NCI-H1092 (cell line): ENCODE measurements at places on chromosomes 6 and 20.

DNA sequence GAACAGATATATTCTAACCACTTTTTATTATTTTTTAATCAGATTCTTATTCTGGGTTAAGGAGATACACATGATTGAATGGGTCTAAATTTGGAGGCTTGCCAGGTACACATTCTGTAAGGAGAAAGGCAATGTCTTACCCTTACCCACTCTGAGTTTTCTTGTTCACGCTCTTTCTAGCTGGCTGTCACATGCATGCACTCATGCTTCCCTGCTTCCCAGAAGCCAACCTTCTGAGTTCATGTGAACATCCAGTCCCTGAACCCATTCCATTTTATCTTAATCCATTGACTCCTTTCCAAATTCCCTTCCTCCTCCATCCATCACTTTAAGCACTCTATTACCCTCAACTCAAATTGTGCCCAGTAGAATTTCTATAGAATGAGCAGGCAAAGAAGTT lies 17.5 kb upstream of the MOCS1 start:
- DNase-seq = no peak

- no peak for DNase-seq
Measured at GRCh38 chr6:100775667-100776066, 105.5 kb downstream of the ASCC3 start.

GRCh38 chr6:3421791-3422434 lies 34.9 kb downstream of the SLC22A23 start:
- DNase-seq = no peak

DNA sequence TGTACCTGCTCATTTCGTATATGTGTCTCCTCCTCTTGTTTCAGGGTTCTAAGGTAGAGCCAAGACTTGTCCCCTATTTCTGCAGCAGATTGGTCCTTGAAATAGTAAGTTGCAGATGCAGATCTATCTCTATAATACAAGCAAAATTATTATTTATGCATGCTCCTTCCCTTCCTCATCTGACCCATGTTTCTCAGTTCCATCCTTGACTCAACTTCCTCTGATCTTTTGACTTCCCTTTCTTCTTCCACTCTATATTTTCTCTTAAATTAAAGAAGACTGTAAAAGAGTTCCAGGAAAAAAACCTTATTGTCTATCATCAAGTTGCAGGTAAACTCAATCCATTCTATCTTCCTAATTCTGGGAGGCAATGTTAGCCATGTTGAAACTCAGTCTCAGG lies 23.7 kb downstream of the PLA2G7 start:
- DNase-seq = no peak

DNA sequence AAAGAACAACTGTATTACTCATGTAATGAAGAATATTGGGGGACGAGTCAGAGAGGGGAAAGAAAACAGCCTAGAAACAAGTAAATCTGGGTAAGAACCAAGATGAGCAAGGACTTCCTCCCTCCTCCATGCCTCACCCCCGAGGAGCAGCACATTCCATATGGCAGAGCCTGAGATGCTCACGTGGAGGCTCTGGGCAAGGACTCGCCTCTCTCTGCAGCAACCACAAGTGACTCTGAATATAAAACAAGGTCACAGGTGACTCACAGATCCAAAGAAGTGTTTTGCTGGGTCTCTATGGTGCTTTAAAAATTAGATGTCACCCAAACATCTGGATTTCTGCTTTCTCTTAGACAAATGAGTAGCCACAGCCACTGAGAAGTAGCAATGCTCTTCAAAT lies 453.0 kb upstream of the SULF2 start:
- no peak for DNase-seq

- DNase-seq = no peak
Measured at GRCh38 chr6:90328004-90328403, 31.4 kb upstream of the BACH2 start.

- no peak for DNase-seq
Measured at GRCh38 chr20:15889061-15889460, 684.2 kb downstream of the KIF16B start.

DNA sequence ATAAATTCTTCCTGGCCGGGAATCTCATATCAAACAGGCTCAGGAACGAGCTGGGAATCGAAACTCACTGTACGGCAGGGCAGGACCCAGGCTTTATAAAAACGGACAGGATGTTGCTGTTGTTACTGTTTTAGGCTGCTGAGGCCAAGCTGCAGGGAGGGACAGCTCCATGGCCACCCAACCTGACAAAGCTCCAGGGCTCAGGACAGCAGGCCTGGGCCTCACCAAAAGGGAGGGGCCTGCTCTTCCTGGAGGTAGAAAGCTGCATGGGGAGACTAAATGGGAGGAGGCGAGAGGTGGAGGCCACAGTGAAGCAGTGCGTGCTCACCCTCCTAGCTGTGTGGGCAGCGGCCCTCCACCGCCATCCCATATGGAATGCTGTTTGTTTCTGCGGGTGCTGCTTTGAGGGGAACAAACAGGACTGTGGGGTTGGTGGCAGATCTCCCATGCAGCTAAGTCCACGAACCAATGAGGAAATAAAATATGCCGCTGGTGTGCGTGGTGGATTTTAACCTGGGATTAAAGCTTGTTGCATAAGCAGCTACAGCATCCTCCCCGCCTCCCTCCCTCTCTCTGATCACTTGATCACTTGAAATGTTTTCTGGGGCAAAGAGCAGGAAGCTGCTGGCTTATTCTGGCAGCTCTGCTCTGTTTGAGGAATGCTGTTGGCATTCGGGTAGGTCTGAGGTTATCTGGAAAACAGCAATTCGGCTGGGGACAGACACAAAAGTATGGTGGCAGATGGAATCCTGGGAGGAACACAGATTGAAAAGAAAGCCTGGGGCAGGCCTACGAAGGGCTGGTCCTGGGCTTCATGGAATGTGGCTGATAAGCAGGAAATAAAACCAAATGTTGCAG lies 2.4 kb upstream of the ZMYND8 start:
- DNase-seq = peak; percentile 43

- no peak for DNase-seq
Measured at GRCh38 chr6:150167479-150167873, 24.6 kb downstream of the PPP1R14C start.
